Muscle of back (tissue), 13 donors: ENCODE measurements at places on chromosomes 4 and X. TPM values are rescaled to one million over a fixed set of nuclear protein-coding genes. Genes with fewer than 3 reads are reported as not detected.

DNA sequence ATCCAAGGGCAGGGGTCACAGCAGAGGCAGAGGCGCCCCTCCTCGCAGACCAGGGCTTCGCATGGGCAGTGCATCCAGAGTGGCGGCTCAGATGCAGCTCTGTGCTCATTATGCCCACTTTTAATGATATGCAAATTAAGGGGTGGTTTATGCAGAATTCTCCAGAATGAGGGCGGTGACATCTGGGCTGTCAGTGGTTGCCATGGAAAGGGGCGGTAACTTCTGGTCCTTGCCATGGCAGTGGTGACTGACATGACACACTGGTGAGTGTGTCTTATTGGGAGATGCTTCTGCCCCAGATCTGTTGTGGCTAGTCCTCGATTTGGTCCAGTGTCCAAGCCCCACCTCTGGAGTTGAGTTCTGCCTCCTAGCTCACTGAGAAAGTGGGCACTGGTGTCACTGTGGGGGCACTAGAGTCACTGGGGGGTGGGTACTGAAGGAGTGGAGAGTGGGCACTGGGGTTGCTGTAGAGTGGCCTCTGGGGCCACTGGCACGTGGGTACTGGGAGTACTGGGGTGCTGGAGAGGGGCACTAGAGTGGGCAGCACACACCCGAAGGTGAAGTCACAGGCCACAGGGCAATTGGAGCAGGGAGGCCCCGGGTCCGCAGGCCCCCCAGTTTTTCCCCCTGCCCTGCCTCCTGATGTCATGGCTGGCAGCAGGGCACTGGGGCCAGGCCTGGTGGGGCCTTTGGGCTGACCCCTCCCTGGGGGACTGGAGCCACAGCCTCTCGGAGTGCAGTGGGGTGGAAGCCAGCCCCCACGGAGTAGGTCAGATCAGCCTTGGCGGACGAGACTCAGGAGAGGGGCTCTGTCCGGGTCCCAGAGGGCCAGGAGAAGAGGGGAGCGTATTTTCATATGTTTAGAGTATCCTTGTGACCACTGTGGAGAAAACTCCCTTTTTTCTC is 98.6 kb upstream of the NKX1-1 start:
- DNase-seq, result no peak

Gene MECP2
- polyA plus RNA-seq, result 26.0 TPM

GRCh38 chr4:75845992-75846391 is 56.3 kb downstream of the PPEF2 start:
- DNase-seq, result no peak

GRCh38 chr4:73407227-73407673 is 3.2 kb downstream of the ALB start:
- DNase-seq, result no peak

Gene RASSF6
- polyA plus RNA-seq, result 0.21 TPM

DNA sequence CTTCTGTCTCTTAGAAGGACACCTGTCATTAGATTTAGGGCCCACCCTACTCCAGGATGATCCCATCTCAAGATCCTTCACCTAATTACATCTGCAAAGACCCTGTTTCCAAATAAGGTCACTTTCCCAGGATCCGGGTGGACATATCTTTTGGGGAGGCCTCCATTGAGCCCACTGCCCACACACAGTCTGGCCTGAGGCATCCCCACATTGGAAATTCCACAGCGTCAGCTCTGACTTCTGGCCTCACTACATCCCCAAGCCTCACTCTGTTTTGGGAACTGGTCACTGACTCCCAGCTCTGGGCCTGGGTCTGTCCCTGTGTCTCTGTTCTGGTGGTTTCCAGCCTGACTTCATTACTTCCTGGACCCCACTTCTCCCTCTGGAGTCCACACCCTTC is 285.5 kb downstream of the CRLF2 start:
- no peak for DNase-seq

DNA sequence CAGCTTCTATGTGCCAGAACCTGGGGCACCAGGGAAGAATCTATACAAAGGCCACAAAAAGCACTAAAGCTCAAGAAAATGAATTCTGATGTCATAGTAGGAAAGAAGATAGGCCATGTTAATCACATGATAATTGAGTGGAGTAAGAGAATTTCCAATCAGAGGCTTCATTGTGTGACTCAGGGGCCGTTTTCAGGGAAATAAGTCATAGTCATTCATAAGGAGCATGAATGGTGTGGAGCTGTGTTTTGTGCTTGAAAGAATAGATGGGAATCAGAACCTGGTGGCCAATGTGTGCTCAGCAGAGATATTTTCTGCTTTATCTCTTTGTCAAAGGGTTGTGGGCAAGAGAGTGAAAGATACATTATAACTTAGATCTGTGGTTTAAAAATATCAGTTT is 102.4 kb upstream of the ZDHHC15 start:
- DNase-seq, result no peak

- peak; percentile 27 for DNase-seq
Observed at GRCh38 chr4:53706422-53707032, 115.2 kb upstream of the LNX1 start.

DNA sequence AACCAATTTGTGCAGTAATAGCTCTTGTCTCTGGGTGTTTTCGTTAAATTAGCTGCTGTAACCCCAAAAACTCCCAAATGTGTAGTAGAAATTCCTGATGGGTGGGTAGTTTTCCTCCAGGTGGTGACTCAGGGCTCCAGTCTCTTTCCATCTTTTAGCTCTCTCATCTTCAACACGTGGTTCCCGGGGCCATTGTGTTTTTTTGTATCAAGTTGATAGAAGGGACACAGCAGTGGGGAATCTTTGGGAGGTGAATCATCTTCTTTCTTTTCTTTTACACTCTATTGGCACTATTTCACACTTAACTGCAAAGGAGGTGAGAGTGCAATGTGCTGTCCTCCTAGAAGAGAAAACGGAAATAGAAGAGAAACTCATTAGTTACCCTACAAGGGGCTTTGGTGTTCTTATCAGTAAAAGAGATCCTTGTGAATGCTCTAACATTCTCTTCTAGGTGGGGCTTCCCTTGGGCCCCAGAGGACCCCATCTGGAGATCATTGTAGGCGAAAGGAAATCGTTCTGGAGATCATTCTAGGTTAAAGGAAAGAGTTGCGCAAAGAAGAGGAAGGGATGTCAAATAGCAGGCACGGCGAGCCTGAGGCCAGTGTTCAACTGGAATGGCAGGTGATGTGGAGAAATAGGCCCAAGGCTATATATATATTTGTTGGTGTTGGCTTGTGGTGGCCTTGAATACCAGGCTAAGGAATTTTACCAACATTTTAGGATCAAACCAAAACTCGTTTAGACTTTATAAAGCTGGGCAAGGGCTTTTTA is 68.2 kb upstream of the ACSL1 start:
- DNase-seq, result no peak

Gene VGLL1
- 2.6 TPM for polyA plus RNA-seq

DNA sequence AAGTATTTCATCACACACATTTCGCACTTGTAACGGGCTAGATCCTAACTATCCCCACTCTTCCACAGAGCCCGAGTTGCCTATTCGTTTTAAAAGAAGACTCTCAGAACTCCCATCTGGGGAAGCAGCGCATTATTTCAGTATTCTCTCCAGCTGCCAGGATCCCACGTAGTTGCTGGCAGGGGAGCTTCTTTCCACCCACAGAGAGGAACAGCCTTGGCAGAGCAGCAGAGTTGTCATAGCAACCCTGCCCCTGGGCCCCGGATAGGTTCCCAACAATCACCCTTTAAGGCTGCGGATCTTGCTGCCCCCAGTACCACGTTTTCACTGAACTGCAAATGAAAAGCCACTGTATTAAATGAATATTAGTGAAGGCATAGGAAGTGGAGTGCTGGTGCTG is 106.7 kb downstream of the GPM6A start:
- peak; percentile 68 for DNase-seq

Gene SPON2
- polyA plus RNA-seq, result 33.0 TPM

Gene SMIM10L2A
- 2.4 TPM for polyA plus RNA-seq

DNA sequence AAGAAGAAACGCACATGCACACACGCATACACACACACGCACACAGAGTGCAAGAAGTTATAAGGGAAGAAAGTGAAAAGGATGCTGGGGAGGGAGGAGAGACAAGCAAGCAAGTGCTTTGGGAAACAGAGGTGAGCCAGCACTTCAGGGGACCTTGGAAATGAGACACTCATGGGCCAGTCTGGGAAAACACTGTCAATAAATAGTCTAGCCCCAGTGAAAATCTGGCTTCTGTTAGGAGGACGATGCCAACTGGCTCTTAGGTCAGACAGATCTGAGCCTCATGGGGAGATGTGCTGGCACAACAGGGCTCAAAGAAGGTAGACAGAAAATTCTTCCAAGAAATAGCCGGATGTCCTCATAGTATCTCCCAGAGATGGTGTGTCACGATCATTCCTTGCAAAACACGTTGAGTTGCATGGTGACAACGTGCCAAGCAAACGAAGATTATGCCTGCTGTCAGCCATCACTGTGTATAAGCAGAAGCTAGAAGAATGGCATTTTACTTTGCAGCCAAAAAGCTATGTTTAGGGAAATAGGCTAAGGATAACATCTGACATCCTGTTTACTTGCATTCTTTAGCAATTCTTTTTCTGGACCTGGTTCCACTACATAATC is 557 bp upstream of the ARHGEF6 start:
- no peak for DNase-seq

DNA sequence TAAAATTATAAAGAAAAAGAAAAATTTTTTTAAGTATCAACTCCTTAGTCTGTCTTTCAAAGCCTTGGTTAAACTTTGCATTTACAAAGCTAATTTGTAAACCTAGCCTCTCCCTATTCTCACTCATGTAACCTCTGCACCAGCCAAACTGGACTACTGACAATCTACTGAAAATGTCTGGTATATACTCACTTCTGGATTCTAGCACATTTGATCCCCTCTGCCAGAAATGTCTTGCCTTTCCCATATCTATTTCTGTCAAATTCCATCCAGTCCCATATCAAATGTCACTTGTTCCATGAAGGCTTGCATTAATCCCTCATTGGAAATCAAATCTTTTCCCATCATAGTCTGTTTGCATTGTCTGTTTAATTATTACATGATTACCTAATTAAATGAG is 105.8 kb upstream of the KLHL13 start:
- DNase-seq, result no peak

Gene CYSLTR1
- 10.4 TPM for polyA plus RNA-seq

- DNase-seq, result no peak
Observed at GRCh38 chr4:110544594-110544993, 68.6 kb downstream of the ENPEP start.

Gene PPP1R2C
- not detected for polyA plus RNA-seq

GRCh38 chr4:186534056-186534455 is 21.3 kb downstream of the MTNR1A start:
- no peak for DNase-seq

DNA sequence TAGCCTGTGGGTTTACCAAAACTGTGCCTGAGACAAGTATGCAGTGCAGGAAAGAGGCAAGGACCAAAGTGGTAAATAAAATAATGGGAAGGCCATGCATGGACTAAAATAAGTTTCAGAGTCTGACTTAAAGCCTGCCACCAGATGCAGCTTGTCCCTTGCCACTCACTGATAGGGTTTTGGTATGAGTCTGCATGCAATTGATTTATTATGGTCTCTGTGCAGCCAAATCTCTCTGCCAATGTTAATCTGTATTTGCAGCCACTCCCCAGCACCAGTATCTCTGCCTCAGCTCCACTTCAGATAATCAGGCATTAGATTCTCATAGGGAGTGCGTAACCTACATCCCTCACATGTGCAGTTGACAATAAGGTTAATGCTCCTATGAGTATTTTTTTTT is 5.5 kb upstream of the FGF2 start:
- no peak for DNase-seq

DNA sequence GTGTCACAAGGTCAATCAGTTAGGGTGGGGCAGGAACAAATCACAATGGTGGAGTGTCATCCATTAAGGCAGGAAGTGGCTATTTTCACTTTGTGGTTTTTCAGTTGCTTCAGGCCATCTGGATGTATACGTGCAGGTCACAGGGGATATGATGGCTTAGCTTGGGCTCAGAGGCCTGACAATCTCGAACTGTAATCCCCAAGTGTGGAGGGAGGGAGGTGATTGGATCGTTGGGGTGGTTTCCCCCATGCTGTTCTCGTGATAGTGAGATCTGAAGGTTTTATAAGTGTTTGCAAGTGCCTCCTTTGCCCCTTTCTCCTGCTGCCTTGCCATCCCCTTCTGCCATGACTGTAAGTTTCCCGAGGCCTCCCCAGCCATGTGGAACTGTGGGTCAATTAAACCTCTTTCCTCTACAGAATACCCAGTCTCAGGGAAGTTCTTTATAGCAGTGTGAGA is 36.7 kb upstream of the STS start:
- DNase-seq, result no peak

Gene POLN
- polyA plus RNA-seq, result 2.2 TPM

- no peak for DNase-seq
Observed at GRCh38 chr4:123412091-123412505, 15.5 kb downstream of the SPRY1 start.

GRCh38 chrX:148681605-148682004 is 181.2 kb downstream of the AFF2 start:
- DNase-seq, result no peak

DNA sequence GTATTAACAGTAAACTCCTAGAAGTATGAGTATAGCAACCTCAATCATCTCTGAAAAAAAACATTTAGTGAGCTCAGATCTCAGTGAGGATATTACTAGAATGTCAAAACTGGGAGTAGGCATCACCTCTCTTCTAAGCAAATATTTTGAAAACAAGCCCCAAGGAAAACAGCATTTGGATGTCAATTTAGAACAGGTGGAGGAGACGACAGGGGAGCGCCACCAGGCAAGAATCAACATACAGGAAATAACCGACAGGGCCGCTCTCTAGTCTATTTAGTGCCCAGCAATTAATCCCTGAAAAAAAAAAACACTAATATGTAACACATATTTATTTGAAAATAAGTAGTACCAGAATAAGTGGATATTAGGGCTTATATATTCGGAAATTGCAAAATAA is 940.3 kb upstream of the ADGRL3 start:
- no peak for DNase-seq

- DNase-seq, result no peak
Observed at GRCh38 chr4:108854786-108855185, 91.9 kb upstream of the ETNPPL start.

DNA sequence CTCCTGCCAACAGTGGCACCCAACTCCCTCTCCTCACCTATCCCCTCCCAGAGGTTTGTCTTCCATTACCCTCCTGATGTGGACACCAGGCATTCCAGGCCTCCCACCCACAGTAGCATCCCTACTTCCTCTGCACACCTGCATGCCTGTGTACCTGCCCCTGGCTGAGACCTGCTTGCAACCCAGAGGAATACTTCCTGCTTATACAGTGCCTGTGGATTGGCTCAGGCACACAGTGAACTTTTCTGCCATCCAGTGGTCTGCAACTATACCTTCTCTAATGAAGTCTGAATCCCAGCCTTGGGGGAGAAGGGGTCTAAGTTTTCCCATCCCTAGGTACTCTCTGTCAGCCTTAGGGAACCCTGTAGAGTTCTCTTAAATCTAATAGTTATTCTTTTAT is 169.9 kb downstream of the IQCM start:
- DNase-seq, result no peak

Gene CDKL2
- 0.19 TPM for polyA plus RNA-seq

Gene EBP
- 16.2 TPM for polyA plus RNA-seq

GRCh38 chrX:44245733-44246132 is 97.7 kb downstream of the EFHC2 start:
- DNase-seq, result no peak

- no peak for DNase-seq
Observed at GRCh38 chrX:24956828-24957227, 58.9 kb downstream of the ARX start.

GRCh38 chr4:125115476-125115875 is 199.3 kb upstream of the FAT4 start:
- no peak for DNase-seq

Gene LRP2BP
- 2.2 TPM for polyA plus RNA-seq

Gene YY2
- polyA plus RNA-seq, result 1.6 TPM
